NCI-H1092 (cell line): ENCODE measurements at places on chromosomes 12 and 14.
A peak's percentile ranks its signal among the peaks of the same experiment; 100 is the strongest.

DNA sequence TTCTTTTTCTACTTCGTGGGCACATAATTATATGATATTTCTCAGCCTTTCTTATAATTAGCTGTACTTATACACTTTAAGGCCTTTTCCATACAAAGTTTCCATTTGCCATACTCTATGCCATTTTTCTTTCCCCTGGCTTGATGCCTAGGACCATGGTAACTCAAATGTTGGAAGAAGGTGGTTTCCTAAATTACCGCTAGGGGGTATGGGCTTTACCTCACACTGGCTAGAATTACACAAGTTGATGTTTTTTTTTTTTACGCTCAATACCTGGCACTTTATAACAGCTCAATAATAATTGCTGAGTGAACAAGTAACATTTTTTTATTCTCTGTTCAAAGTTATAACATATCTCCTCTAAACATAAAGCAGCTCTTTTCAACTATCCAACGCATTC is 306.8 kb upstream of the LRFN5 start:
- no peak for DNase-seq

DNA sequence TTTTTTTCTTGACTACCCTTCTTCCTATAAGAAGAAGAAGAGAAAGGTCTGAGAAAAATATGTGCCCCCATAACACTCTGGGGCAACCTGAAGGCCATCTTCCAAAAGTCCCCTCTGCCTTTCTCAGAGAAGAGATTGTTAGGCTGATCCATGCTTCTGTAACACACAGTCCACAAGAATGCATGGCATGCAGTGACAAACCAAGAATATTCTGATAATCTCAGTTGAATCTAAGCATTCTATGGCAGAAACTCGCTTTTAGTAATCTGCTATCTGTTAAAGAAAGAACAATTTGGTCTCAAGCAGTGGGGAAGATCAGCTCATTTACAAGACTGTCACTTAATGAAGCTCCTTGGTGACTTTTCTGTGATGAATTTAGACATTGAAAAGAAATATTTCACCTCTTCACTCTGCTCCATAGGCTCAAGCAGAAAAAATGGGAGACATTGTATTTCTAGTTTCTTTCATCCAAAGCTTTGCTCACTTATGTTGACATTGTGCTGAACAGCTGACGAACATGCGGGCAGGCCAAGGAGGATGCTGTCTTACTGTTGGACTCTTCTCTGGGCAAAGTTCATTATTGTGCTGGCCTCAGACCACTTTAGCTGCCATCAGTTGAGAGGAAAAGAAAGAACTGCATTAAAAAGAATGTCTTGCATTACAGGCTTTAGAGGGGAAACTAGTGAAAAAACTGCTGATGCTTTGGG is 957.1 kb downstream of the DIO2 start:
- no peak for DNase-seq

DNA sequence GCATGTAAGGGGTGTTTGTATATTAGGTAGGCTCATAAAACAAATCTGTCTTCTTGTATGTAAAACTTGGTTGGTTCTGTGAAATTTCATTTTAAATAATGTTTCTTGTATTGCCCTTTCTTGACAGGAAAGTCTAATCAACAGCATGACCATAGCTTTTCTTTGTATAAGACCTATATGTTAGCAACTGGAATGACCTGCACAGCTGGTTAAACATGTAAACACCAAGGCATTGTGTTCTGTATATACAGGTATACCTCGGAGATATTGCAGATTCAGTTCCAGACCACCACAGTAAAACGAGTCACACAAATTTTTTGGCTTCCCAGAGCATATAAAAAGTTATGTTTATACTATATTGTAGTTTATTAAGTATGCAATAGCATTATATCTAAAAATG is 183.6 kb downstream of the ERC1 start:
- no peak for DNase-seq

- DNase-seq, result no peak
Measured at GRCh38 chr12:11906286-11906935, 164.3 kb upstream of the BCL2L14 start.

DNA sequence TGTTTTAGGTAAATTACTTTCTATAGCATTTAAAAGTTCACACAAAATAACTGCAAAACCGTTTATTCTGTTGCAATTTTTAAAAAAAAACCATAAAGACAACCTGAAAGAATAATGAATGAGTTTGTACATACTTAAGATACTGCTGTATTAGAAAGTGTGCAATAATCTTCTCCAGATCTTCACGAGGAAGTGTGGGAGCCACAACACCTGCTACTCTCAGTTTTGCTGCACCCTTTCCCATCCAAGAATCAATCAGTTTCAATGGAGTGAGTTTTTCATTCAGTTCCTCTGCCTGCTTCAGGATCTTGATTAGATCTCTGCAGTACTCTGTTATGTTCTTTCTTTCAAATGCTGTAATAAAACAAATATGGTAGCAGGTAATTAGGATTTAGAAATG is 30.1 kb downstream of the RECQL start:
- DNase-seq, result no peak

- no peak for DNase-seq
Measured at GRCh38 chr14:102728501-102728900, 48.7 kb upstream of the TRAF3 start.

DNA sequence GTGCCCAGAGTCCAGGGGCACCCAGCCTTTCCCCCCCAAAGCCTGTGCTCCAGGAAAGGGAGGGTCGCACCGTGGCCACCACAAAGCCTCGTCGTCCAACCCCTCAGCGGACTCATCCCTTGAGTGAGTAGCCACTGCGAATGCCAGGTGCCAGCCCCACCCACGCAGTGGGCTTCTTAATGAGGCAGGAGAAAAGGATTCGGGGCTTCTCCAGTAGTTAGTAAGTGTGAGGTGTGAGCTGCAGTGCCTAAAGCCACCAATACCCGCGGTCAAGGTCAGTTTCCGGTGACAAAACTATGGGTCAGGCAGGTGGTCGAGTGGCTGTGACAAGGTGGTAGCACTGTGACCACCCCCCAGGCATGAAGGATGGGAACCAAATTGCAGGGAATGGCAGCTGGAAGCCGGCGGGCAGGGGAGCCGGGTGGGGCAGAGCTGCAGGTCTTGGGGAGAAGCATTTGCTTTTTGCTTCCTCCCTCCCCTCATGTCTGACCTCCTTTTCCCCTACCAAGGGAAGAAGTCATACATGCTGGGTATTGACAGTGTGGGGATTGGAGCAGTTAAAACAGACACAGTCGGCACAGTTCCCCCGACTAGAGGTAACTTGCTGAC is 8.0 kb downstream of the RAN start:
- DNase-seq, result no peak

GRCh38 chr12:88450136-88450535 is 130.1 kb downstream of the KITLG start:
- DNase-seq, result no peak

DNA sequence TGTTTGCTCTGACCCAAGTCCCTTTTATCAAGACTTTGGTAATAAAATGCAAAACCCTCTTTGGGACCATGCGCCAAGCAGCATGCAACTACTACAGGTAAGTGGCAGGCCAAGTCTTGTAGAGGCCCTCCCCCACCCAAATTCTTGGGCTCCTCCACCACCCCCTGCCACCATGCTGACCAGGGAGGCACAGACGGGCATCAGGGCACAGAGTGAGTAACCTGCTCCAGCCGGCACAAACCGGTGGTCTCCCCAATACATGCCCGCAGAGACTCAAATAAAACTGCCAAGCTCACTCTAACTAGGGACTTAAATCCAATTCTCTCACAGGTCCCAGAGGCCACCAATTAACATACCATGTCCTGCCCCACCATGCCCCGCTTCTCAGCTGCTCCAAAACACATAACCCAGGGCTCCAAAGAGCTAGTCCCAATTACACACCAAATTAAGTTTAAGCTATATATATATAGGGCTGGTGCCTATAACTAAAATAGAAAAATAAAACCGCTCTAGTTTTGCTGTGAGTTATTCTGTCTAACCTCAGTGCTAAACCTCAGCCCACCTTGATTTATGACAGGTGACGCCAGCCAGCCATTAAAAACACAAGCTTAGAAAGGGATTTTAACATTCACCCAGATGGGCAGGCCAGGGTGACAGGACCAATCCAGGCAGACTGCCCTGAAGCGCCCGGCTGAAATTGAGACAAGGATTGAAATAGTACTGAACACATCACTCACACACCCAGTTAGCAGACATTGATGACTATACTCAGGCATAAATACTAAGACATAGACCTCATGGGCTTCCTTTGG is 81.0 kb downstream of the CLMN start:
- no peak for DNase-seq

GRCh38 chr14:68606176-68606575 is 186.7 kb downstream of the ZFP36L1 start:
- DNase-seq, result no peak

GRCh38 chr12:59425798-59426197 is 170.0 kb upstream of the SLC16A7 start:
- DNase-seq, result no peak

- DNase-seq, result no peak
Measured at GRCh38 chr12:118982302-118982701, 961 bp downstream of the SRRM4 start.

GRCh38 chr12:110371408-110372055 is 32.0 kb downstream of the ANAPC7 start:
- DNase-seq, result peak; percentile 40

- no peak for DNase-seq
Measured at GRCh38 chr12:11773889-11774677, 124.6 kb downstream of the ETV6 start.

DNA sequence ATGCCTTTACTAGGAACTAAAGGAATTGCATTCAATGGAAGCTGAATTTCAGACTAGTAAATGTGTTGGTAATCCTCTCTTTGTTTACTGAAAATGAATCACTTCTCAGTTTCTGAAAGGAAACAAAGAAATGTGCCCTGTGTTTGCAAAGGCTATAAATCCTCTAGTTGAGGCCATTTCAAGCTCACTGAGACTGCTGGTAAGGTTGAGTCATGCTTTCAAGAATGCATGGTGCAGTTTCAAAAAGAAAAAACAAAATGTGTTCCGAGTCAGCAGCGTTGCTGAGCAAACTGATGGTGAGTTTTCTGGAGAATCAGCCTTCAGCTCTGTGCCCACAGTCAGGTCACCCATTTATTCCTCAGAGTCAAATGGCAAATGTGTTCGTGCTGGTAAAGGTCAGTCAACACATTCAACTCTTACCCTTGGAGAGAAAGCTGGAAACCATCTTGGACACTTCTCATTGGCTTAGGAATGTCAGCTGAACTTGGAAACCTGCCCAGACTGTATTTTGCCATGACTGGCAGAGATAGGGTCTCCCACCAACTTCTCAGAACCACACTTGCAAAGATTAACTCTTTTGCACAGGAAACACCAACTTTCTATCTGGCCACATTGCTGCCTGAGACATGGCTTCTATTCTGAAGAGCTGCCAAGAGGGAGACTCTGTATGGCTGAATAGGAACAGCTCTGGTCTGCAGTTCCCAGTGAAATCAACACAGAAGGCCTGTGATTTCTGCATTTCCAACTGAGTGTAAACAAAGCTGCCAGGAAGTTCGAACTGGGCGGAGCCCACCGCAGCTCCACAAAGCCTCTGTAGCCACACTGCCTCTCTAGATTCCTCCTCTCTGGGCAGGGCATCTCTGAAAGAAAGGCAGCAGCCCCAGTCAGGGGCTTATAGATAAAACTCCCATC is 484.4 kb downstream of the ATP23 start:
- DNase-seq, result no peak

GRCh38 chr14:32421781-32422180 is 92.7 kb downstream of the AKAP6 start:
- DNase-seq, result no peak

DNA sequence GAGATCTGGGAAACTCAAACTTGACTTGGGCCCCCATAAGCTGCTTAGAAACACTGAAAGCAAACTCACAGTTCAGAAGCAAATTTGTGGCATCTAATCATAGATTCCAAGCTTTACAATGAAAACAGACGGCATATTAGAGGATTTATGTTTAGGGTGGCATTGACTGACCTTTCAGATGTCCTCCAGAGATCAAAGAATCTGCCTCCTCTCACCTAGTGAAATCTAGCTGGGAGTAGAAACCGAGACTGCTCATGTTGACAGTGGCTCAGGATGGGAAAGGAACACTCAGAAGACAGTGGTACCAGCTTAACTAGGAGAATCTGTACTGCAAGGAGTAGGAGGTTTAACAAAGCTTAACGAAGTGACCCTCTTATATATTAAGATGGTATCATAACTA is 345.0 kb downstream of the GXYLT1 start:
- DNase-seq, result no peak

DNA sequence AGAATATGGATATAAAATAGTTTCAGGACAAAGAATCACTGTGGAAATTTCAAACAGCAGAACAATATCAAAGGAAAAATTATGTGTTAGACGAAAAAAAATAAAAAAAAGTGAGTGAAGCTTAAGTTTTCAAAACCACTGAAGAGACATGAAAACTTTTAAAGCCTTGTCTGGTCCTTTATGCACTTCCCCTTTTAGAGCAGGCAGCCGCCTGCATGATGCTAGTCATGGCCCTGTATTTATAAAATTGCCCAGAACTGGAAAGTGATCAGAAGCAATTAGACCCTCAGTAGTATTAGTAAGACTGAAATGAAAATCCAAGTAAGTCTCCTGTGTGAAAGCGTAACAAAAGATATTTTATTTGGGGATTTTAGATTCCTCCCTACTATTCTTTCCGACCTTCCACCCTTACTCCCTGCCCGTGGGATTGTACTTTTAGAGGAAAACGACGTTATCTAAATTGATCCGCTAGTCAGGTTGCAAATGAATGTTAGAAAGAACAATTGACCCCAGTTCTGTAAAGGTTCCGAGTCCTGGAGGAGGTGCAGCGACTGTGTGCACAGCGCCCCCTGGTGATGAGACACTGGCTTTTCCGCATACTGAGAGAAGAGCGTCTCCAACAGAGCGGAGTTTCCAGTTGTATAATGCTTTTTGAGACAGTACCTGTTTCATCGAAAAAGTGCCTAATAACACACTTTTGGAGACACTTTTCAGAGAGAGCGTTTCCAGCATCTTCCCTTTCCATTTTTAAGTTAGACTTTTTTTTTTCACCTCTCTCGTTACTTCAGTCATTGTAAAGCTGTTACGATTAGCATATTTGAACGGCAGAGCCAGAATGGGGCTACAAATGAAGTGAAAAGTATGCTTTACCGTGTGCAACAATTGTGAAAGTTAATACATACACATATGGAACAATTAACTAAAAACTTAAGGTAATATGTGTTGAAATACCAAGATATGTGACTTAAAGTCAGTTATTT is 12.4 kb downstream of the MGST1 start:
- peak; percentile 18 for DNase-seq

GRCh38 chr12:113903381-113903863 is 62.7 kb downstream of the RBM19 start:
- DNase-seq, result no peak

DNA sequence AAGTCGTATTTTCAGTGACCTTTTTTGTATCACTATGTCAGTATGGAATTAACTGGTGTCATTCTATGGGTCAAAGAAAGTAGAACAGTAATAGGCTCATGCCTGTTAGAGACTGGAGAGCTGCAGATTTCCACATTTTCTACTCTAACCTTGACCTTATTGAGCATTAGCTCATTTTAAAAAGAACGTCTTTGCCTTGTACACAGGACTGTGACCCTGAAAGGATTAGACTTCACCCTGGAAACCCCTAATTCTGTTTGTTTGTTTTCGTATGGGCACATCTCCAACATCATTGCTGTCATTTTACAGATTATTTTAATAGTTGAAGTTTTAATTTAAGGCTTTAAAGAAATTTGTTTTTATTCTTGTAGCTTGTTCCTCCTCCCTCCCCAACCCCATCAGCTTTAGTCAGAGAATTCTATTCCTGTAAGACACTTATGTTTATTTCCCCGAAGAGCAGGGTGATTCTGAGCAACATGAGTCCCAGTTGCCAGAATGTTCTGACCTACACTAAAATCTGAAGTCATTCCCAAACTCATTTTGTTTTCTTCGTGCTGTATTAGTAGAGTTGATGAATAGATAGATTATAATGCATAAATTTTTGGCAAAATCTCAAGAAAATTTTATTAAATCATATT is 451.3 kb downstream of the FOXG1 start:
- no peak for DNase-seq

- no peak for DNase-seq
Measured at GRCh38 chr12:48803675-48804074, 14.6 kb upstream of the CACNB3 start.
